ENCODE measurements at places on chromosomes 2 and 18. TPM values are rescaled to one million over a fixed set of nuclear protein-coding genes. Genes with fewer than 3 reads are reported as not detected.

The MPP4 gene
- total RNA-seq: not detected

The GPR17 gene
- not detected for total RNA-seq

The ZBTB7C gene
- total RNA-seq: not detected

The SEMA4C gene
- 60.5 TPM for total RNA-seq

The DSEL gene
- 2.5 TPM for total RNA-seq

The BCL11A gene
- not detected for total RNA-seq

The GPBAR1 gene
- 0.20 TPM for total RNA-seq

The DCC gene
- total RNA-seq: not detected

The ALK gene
- not detected for total RNA-seq
